ENCODE measurements at places on chromosomes 12 and 14. TPM values are rescaled to one million over a fixed set of nuclear protein-coding genes. Genes with fewer than 3 reads are reported as not detected.

The RNU4-1 gene
- 3,277 TPM for total RNA-seq

The CD27 gene
- 0.37 TPM for total RNA-seq

The KCNMB4 gene
- 16.2 TPM for total RNA-seq

The CD69 gene
- total RNA-seq = not detected

The OR6C2 gene
- not detected for total RNA-seq

The CLECL1 gene
- not detected for total RNA-seq

The PIWIL1 gene
- not detected for total RNA-seq

The CMA1 gene
- not detected for total RNA-seq

The RFLNA gene
- 9.7 TPM for total RNA-seq

The SERPINA10 gene
- total RNA-seq = not detected
